ELR (cell line): ENCODE measurements at places on chromosomes 12 and 14.

GRCh38 chr12:51406290-51406689 lies 15.1 kb upstream of the GALNT6 start:
- no peak for DNase-seq

GRCh38 chr12:113159937-113160336 lies 10.4 kb downstream of the CFAP73 start:
- DNase-seq = no peak

DNA sequence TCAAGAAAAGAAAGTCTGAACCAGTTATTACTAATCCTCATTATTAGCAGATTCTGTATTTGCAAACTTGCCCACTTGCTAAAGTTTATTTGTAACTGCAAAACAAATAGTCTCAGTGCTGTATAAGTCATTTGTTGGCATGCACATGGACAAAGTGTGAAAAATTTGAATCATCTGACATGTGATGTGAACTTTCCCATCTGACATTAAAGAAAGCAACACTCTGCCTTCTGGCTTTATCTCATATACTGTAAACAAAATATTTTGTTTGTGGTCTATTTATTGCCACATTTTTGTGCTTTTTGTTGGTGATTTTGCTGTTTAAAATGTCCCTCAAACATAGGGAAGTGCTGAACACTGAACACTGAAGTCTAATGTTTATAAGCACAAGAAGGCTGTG lies 513.8 kb downstream of the RPL10L start:
- DNase-seq = peak; percentile 14

DNA sequence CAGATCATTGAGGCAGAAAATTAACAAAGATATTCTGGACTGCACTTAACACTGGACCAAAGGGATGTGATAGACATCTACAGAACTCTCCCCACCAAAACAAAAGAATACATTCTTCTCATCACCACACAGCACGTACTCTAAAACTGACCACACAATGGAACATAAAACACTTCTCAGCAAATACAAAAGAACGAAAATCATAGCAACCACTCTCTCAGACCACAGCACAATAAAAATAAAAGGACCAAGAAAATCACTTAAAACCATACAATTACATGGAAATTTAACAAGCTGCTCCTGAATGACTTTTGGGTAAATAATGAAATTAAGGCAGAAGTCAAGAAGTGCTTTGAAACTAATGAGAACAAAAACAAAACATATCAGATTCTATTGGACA lies 254.0 kb upstream of the STXBP6 start:
- no peak for DNase-seq

- DNase-seq = no peak
Measured at GRCh38 chr12:49801141-49802063, 26.8 kb downstream of the NCKAP5L start.

DNA sequence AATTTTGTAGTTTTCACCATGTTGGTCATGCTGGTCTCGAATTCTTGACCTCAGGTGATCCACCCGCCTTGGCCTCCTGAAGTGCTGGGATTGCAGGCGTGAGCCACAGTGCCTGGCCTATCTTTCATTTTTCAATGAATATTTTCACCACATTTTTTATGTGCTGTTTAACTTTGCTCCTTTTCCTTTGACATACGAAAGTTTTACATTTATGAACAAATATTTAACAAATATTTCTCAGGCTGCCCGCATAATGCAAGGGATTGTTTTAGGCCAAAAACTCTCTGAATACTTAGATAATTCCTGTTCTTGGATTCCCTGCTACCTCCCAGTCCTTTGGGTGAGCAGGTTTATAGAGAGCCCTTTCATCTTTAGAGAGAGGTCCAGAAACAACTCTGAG lies 8.7 kb upstream of the CHST11 start:
- no peak for DNase-seq

GRCh38 chr12:42957561-42958290 lies 368.2 kb upstream of the PRICKLE1 start:
- peak; percentile 47 for DNase-seq

DNA sequence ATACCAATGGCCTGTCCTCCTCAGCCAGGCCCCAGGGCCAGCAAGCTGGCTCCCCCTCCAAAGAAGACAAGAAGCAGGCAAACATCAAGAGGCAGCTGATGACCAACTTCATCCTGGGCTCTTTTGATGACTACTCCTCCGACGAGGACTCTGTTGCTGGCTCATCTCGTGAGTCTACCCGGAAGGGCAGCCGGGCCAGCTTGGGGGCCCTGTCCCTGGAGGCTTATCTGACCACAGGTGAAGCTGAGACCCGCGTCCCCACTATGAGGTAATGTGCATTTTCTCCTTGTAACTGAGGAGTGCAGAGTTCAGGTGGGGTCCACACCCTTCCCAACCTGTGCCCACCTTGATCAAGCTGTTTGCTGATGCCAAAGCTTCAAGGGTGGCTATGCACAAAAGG lies 23.4 kb downstream of the ACACB start:
- DNase-seq = no peak

DNA sequence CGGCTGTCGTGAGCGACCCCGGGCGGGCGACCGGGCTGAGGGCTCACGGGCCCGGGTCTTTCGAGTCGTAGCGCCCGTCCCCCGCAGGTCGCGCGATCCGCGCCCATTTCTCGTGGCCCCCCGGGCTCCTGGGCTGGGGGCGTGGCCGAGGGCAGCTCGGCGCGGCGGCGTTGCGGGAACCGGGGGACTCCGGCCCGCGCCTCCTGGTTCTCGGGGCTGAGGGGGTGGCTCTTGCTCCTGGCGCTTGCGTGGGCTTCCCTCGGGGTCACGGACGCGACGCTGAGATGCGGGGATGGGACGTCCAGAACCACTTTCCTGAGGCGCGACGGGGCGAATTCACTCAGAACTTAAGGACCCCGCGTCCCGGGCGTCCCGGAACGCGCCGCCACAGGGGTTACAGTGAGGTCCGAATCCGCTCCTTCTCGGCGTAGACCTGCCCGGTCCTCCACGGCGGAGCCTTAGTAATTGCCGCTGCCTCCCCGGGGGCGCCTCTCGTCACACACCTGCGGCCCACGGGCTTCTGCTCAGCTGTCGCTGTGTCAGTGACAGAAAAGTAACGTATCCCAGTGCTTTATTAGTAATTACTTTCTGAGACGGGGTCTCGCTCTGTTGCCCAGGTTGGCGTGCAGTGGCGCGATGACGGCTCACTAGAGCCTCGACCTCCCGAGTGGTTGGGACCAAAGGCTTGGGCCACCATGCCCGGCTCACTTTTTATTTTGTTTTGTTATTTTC lies 606 bp downstream of the EP400 start:
- DNase-seq = peak; percentile 48

DNA sequence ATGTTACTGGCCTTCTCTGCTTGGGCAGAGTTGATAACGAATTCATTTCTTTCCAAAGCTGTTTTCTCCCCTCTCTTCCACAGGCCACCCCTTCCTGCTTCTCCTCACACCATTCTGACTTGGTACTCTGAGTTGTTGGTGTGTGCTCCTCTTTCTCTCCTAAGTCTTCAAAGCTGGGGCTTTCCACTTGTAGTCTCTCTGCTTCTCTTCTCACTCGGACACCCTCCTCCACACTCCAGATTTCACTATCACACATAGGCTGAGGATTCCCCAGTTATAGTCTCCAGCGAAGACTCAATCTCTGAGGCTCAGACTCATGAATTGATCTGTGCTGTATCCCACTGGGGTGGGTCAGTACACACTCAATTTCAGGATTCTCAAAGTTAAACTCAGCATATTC lies 201.0 kb downstream of the SSPN start:
- DNase-seq = no peak

DNA sequence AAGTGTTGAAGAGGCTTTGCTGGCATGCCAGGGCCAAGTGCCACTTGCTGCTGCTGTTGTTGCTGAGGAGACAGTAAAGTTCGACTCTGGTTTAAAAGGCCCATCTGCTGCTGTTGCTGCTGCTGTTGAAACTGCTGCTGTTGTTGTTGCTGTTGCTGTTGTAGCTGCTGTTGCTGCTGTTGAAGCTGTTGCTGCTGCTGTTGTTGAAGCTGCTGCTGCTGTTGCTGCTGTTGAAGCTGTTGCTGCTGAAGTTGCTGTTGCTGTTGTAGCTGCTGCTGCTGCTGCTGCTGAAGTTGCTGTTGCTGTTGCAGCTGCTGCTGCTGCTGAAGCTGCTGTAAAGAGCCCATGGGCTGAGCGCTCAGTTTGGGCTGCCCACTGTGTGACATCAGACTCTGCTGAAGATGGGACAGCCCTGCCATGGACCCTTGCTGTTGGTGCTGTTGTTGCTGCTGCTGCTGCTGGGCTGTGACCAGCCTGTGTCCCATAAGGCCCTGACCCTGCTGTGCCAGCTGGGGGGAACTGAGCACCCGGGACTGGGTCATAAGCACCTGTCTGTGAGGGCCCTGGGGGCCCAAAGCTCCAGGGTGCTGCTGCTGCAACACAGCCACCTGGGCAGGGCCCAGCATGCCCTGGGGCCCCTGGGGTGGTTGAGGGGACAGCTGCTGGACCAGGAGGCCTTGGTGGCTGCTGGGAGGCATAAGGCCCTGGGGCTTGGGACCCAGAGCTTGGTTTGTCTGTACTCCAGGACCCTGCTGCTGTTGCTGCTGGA lies 14.3 kb upstream of the PRKAG1 start:
- no peak for DNase-seq

DNA sequence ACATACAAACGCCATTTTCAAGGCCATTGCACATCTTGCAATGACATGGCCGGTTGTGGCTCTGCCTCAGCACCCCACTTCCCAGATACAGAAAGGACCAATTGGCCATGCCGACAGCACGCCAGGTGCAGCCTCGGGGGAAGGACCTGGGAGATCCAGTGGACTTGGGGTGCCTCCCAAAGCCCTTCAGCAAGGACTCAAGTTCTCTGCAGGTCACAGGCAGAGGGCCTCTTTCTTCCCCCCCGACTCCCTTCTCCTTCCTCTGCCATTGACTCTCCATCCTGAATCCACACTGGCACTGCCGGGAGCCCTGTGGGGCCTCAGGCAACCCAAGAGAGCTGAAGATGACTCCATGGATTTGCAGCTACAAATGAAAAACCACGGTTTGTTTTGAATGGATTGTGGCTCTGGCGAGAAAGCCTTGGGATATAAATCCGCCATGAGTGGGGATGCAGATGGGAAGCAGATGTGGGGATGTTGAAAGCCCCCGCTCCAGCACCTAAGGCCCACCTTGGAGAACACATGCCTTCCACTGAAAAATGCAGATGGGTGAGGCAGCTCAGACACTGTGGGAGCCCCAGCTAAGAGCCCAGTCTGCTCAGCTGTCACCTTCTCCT lies 35.1 kb upstream of the LTBP2 start:
- no peak for DNase-seq

GRCh38 chr12:6771509-6772330 lies 600 bp upstream of the LAG3 start:
- DNase-seq = no peak

GRCh38 chr12:96190413-96191108 lies 3.6 kb upstream of the ELK3 start:
- peak; percentile 67 for DNase-seq

GRCh38 chr12:21509768-21510167 lies 8.2 kb downstream of the GOLT1B start:
- DNase-seq = no peak

DNA sequence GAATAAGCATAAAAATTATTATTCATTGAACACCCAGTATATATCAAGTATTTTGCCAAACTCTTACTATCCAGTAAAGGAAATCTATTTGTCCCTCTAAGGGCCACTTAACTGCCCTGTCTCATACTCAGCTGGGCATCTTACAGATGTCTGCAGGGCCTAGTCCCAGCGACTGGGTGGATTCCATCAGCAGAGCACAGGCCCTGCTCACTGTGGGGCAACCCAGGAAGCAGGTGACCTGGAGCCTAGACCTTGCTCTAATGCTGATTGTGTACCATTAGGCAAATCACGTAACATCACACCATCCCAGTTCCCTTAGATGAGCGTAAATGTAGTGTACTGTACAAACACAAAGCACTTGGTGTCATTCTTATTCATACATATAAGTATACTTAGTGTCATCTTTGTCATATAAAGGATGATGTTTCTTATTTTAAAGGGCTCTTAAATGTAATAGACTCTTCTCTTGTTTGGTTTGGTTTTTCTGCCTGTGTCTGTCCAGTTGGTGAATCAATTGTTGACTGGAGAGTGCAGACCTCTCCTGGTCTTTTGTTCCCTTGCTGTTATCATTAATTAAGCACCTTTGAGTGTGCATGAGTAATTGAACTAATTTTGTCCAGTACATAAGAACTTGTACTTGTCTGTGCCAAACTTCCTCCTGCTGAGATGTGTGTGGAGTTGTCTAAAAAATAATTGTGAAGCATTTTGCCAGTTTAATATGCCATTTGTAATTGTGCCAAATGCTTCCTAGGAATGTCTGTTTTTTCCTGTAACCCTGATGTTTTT lies 49.3 kb downstream of the RAB35 start:
- no peak for DNase-seq

GRCh38 chr12:56208006-56208405 lies 13.7 kb downstream of the RNF41 start:
- DNase-seq = no peak

GRCh38 chr12:128111951-128112350 lies 155.0 kb upstream of the TMEM132C start:
- no peak for DNase-seq

DNA sequence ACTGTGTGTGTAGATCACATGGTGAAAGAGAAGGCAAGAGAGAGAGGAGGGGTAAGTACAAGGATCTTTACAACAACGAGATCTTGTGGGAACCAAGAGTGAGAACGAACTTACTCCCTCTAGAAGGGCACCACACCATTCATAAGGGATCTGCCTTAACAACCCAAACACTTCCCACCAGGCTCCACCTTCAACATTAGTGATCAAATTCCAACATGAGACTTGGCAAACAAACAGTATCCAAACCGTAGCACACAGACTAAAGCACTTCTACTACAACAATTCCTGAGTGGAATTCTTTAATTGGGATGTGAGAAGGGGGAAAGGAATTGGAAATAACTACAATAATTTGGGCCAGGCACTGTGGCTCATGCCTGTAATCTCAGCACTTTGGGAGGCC lies 35.0 kb upstream of the ESR2 start:
- no peak for DNase-seq

DNA sequence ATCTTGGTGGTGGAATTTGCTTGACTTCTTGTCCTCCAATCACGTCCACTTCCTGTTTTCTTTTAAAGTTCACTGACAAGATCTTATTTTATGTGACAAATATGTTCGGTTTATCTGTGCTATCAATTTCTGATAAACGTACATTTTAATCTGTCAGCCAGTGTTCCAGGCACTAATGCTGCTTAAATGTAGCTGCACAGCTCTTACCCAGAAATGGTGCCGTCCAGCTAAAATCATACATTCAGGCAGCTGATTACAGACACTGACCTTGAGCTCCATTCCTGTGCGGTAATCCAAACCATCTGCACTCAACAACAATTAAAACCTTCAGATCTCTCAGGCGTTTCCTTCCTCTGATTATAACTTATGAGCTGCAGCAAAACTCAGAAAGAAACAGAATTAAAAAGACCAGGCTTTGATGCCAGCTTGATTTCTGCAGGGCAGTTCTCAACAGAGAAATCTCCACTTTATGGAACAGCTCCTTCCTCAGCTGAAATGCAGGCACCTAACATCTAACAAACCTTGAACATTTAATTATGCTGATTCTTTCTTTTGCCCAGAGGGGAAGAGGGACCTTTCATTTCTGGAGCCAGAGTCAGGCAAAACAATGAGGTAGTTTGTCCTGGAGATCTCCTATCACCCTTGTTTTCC lies 26.4 kb upstream of the RASSF3 start:
- no peak for DNase-seq

- DNase-seq = no peak
Measured at GRCh38 chr12:52195065-52195730, 3.4 kb upstream of the KRT80 start.
